Neural progenitor cell (in vitro differentiated cells): ENCODE measurements at places on chromosomes 11 and 22.

GRCh38 chr11:15189641-15190365 is 75.1 kb downstream of the INSC start:
- no peak for DNase-seq

DNA sequence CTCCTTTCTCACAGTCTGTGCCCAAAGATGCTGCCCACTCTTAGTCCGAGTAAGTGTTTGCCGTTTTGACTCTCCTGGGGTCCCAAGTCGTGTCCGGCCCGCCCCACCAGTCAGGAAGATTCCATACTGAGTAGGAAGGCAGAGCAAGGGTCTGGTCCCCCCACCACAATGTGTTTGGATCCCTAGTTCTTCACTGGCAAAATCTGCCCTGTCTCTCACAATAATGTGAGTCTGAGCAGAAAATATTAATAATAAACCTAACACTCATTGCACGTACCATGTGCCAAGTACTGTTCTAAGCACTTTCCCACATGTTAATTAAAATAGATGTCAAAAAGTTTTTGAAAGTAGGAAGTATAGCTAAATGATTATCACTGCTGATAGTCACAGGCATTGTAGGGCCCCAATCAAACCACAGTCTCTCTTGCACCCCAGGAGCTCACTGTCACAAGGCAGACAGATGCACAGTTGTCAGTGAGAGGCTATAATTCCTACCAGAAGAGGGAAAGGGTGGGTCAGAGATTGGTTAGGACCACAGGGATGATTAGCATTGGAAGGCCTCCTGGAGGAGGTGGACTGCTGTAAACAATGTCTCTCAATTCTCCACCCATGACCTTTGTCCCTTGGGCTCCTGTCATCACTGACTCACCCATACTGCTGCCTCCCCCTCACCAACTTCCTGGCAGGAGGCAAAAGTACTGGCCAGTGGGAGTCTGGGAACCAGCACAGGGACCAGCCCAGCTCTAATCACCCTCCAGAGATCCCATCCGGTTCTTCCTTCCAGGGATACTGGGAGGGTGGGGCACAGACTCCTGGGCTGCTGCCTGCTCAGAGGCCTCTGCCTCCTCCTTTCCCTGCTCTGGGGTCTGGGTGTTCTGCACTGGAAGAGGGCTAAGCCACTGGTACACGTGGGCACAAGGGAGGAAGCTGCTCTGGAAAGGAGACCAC is 1.0 kb upstream of the POLD4 start:
- peak; percentile 29 for DNase-seq

DNA sequence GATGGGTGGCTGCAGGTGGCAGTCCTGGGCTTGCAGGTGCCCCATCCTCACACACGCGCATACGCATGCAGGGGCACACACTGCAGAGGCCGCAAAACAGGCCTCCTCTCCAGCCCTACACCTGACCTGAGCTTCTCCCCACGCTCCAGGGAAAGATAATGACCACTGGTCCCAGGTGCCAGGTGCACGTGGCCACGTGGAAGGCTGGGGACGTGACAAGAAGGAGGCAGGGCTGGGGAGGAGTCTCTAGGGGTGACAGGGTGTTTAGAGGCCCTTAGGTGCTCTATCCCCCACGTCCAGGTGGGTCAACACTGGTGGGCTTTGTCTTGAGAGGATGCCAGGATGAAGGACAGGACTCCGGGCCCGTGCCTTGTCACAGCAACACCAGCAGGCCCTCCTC is 23.5 kb upstream of the CPT1A start:
- no peak for DNase-seq

- DNase-seq = no peak
These were observed 67.0 kb upstream of the TBCEL start for GRCh38 chr11:120956710-120957495.

- DNase-seq = no peak
These were observed 708.9 kb upstream of the CCDC179 start for GRCh38 chr11:23569134-23569533.

GRCh38 chr11:12077535-12078280 is 32.7 kb upstream of the MICAL2 start:
- DNase-seq = no peak

GRCh38 chr22:38442967-38443627 is 11.9 kb downstream of the KCNJ4 start:
- no peak for DNase-seq

GRCh38 chr11:93623179-93623578 is 38.3 kb upstream of the CEP295 start:
- DNase-seq = peak; percentile 56

GRCh38 chr11:81941998-81942397 is 791.7 kb downstream of the FAM181B start:
- DNase-seq = no peak

- DNase-seq = no peak
These were observed 78.2 kb downstream of the KCNC1 start for GRCh38 chr11:17812865-17813187.

- DNase-seq = no peak
These were observed 175.6 kb upstream of the TENM4 start for GRCh38 chr11:79616392-79616851.

GRCh38 chr22:46075764-46076531 is 74.4 kb upstream of the PPARA start:
- no peak for DNase-seq

DNA sequence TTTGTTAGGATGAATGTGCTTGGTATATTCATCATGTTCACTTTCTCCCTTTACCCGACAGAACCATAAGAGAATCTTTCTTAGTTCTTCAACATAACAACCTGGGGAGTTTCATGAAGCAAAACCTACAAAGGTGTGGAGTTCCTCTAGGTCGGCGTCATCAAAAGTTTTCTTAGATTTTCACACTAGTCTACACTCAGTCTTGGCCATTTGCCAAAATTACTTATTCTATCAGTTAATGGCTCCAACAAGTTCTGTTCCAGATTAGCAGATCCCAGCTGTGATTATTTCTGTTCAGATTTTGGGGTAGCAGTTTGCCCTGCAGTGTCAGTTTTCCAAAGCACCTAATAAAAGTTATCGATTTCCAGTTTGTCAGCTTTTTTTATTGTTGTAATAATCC is 935.8 kb upstream of the RAG2 start:
- DNase-seq = no peak

DNA sequence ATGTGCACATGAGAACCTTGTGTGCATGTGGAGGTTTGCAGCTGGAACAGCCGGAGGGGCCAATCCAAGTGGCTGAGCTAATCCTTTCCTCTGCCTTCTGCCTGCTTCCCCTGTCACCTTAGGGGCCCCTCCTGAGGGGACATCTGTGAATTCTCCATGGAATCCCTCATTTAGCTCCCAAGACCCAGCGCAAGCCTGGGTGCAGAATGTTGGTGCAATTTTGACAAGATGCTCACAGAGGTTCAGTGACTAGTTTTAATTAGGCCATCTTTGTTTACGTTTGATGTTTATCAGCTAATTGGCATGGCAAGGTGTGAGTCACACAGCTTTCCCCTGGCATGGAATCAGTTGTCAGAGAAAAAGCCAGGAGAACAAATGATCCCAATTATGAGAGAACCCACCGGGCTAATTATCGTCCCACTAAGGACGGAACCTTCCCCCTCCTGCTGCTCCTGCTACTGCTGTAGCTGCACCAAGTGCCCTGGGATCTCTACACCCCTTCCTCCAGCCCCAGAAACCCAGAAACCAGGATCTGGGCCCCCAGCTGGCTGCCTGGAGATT is 63.6 kb upstream of the PAX6 start:
- peak; percentile 26 for DNase-seq

GRCh38 chr22:20254975-20255946 is 12.9 kb downstream of the RTN4R start:
- no peak for DNase-seq

- DNase-seq = peak; percentile 65
These were observed 16.4 kb upstream of the MRGPRX2 start for GRCh38 chr11:19076744-19077589.

DNA sequence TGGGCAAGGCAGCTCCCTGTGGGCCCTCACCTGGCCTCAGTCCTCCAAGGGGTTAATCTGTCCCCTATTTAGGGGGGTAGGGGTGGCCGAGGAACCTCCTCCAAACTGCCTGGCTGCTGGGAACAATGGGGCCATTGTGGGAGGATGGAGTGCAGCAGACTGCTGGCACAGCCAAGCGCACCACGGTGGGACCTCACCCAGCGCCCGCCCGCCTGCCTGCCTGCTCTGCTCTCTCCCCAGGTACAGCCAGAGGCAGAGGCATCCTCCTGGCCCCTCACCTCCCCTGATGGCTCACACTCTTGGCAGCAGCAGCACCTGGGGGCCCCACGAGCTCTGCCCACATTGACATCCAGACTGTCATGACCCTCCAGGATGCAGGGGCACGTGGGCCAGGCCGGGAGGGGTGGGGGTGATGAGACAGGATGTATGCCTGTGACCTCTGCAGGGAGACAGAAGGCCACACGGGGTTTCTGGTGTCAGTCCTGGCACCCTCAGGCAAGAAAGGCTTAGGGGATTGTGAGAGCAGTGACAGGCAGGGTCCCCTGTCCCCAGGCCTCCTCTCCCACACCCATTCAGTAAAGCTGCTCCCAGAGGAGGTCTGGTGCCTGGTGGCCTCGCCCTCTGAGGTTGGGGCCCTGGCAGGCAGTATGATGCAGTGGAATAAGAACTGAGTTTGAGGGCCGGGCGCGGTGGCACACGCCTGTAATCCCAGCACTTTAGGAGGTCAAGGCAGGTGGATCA is 11.4 kb downstream of the BCL9L start:
- DNase-seq = peak; percentile 77

GRCh38 chr22:44451016-44451415 is 47.0 kb downstream of the RTL6 start:
- DNase-seq = no peak

- DNase-seq = no peak
These were observed 766.4 kb upstream of the LUZP2 start for GRCh38 chr11:23730307-23730998.

- no peak for DNase-seq
These were observed 221.2 kb downstream of the MN1 start for GRCh38 chr22:27580311-27580897.

DNA sequence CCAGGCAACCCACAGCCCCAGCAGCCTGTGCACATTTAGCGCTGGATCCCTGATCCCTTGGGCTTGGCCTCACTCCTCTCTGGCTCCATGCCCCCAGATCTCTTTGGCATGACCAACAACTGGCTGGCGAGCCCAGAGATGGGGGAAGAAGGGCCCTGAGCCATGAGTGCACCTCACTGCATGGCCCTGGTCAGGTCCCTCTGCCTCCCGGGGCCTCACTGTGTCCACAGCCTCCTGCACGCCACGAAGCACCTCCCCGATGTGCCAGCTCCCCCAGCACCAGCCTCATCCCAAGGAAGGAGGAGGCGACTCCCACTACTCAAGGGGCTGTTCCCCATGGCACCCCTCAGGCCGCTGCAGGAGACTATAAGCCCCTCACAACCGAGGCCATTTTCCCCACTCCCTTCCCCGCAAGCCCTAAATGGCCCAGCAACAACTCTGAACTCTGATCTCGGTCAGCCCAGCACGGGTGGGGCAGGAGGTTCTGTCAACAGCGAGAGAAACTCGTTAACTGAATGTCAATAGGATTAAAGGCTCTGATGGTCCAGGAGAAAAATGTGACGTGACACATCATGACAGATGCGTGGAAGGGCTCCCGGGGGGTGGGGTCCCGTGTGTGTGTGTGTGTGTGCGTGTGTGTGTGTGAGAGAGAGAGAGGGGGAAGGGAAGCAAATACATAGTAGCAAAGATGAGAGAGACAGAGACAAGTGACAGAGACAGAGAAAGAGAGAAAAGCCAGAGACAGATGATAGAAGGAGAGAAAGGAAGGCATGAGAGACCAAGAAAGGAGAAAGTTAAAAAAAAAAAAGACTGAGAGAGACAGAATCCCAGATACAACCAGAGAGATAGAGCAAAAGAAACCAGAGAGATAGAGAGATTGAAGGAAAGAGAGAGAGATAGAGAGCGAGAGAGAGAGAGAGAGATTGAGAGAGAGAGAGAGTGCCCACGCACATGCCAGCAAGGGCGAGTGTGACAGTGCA is 28.4 kb upstream of the SYT7 start:
- DNase-seq = peak; percentile 43

- DNase-seq = no peak
These were observed 262.6 kb upstream of the SORL1-AS1 start for GRCh38 chr11:121715405-121715804.

GRCh38 chr11:115067471-115067870 is 389.1 kb downstream of the NXPE2 start:
- DNase-seq = no peak

GRCh38 chr11:61510974-61511373 is 2.4 kb downstream of the LRRC10B start:
- DNase-seq = no peak

DNA sequence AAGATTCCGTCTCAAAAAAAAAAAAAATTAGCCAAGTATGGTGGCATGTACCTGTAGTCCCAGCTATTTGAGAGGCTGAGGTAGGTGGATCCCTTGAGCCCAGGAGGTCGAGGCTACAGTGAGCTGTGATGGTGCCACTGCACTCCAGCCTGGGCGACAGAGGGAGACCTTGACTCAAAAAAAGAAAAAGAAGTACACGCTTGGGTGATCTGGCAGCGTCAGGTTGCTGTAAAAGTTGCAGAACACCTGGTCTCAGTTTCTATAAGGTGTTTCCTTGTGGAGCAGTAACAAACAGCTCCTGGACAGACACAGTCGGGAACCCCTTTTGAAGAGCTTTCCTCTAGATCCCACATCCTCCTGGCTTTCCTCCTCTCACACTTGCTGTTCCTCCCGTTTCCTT is 45.8 kb downstream of the SCGB1A1 start:
- no peak for DNase-seq

GRCh38 chr11:110921742-110922521 is 209.7 kb upstream of the ARHGAP20 start:
- DNase-seq = peak; percentile 6

GRCh38 chr22:25382762-25383161 is 163.3 kb downstream of the CRYBB2 start:
- no peak for DNase-seq

GRCh38 chr11:126359431-126360048 is 4.1 kb downstream of the ST3GAL4 start:
- DNase-seq = no peak

GRCh38 chr11:2741006-2741376 is 41.2 kb upstream of the KCNQ1OT1 start:
- no peak for DNase-seq

GRCh38 chr11:88644724-88645123 is 307.2 kb upstream of the CTSC start:
- no peak for DNase-seq

GRCh38 chr11:36441610-36442208 is 68.4 kb downstream of the TRAF6 start:
- DNase-seq = no peak

- no peak for DNase-seq
These were observed 322.2 kb downstream of the BRD1 start for GRCh38 chr22:49505337-49506009.
